Activated naive CD4-positive, alpha-beta T cell treated with anti-CD3 and anti-CD28 coated beads, Interleukin-2, amount 10 ng/mL, durations not matched to agents 7 days and 5 days (primary cell): ENCODE measurements at places on chromosomes 3 and 15.

DNA sequence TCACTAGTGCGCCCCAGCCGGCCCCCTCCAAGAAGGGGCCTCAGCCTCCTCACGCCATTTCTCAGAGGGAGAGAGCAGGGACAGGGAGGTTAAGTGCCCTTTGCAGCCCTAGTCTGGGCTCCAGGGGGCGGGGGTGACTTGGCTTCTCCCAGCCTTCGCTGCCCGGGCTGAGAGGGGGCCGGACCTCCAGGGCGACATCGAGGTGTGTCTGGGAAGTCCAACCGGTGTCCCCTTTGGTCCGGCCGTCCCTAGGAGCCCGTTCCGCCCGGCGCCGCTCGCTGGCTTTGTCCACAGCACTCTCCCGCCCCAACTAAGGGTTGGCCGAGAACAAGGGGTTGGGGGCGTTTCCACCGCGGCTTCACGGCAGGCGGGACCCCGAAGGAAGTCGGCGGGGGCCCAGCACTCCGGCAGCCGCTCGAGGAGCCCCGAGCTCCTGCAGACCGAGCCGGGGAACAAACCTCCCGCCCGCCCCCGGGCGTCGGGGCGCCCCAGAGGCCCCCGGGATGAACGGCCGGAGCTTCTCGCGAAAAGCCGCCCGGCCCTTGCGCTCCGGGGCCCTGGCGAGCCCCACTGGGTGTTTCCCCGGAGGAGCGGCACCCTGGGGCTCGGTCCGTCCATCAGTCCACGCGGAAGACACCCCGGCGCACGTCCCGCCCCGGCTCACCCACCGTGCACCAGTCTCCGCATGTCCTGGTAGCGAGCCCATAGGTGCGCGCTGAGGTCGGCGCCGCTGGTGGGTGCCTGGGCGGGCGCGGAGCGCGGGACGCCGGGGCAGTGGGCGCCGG lies 627 bp downstream of the NT5DC2 start:
- DNase-seq = peak; percentile 64

DNA sequence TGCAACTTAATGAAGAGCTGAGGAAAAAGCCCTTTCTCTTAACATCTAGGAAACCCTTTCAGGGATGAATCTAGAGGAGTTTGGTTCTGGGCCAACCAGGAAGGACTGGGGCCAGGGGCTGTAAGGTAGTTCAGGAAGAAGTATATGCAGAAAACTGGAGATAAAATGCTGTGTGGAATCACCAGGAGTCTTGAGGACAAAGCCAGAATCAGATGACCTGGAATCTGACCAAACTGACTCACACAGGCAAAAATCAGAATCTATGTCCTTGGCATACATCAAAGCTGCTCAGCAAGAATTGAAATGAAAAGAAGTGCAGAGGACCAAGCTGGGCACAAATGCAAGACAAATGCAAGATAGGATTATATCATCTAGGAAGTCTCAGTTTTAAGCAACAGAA lies 59.4 kb upstream of the ATP2C1 start:
- DNase-seq = no peak

DNA sequence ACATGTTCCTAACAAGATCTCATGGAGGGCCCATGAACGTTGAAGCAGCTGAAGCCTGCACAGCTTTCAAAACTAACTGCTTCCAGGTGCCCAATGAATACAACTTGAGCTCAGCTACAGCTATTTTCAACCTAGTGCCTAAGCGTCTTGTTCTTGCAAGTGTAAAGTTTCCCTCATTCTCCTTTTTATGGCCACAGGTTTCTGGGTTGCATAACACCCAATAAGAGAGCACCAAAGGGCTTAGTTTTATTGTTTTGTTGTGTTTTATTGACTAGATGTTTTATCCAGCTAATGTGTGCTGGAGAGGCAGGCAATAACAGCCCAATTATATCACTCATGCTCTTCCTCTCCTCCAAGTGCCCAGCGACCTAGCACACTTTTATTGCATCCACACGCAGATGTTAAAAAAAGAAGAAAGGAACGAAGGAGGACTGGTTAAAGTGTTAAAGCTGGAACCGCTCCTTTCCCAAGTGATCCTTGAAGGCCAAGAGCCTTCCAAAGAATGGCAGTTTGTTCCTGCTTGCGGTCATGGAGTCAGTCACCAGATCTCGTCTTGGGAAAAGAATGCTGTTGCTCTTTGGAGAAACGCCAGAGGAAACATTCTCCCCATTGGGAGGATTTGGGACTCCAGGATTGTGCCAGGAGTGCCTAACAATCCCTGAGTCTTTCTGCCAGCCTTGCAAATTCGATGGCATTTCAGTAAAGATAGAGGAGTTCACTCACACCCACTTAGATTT lies 156.9 kb downstream of the MEX3B start:
- no peak for DNase-seq

- peak; percentile 59 for DNase-seq
These were observed 951 bp downstream of the GPR62 start for GRCh38 chr3:51955893-51956770.

DNA sequence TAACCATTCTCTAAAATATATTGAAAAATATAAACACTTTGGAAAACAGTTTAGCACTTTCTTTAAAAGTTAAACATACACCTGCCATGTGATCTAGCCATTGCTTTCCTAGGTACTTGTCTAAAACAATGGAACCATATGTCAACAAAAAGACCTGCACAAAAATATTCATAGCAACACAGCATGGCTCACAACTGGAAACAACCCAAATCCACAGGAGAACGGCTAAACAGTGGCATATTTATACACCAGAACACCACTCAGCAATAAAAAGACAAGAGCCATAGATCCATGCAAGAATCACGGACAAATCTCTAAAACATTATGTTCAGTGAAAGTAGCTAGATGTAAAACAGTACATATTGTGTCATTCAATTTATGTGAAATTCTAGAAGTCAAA lies 221.3 kb upstream of the UBE2E2 start:
- DNase-seq = no peak

DNA sequence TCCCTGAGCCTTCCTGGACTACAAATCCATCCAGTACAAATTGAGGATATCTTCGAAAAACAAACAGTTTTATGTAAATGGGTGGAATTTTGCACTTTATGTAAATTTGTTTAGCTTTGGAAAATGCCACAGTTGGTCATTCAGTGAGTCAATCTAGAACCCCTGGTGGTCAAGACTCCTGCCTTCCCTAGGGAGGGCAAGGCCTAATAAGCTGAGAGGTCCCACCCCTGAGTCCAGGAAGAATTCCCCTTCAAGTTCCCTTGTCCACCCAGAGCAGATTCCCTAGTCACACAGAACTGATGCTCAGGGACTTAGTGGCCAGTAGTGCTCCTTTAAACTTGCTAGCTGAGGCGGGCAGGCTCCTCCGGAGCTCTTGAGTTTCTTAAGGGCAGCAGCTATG lies 6.1 kb upstream of the RUBCN start:
- no peak for DNase-seq

GRCh38 chr3:134242649-134243617 lies 7.7 kb downstream of the RYK start:
- DNase-seq = no peak

DNA sequence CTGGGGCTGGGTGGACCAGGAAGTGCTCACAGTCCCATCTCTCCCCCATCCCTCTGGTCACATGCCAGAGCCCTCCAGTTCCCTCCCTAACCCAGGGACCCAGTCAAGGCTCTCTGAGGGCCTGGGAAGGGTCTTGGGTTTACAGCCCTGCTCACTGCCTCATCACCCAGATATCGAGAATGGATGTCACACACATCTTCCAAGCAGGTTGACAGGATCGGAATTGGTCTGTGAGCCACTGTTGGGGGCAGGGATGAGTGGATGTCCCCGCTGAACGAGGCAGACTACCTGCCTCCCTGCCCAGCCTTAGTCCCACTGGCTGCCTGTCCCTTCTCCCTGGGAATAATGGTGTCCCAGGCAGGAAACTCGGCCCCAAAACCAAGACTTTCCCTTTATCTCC lies 20.0 kb upstream of the GOLGA6C start:
- DNase-seq = no peak

GRCh38 chr3:141330235-141330634 lies 38.1 kb upstream of the ZBTB38 start:
- DNase-seq = no peak

GRCh38 chr3:122510878-122511535 lies 3.7 kb downstream of the KPNA1 start:
- DNase-seq = no peak

DNA sequence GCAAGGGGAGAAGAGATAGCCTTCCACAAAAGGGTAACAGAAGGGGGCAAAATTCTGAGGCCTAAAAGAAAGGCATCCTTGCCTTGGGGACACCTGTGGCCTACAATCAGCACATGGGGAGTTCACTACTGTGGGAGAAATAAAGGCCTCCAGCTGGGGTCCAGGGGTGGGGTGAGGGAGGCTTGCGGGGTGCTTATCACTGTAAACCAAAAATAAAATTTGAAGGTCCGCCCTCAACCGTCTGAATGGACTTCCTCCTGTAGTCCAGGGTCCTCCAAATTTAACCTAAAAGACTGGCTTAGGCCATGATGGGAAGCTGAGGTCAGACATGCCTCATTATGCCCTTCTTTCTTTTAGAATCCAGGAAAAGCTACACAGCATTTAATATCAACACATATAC lies 2.1 kb upstream of the POLR2M start:
- DNase-seq = no peak

GRCh38 chr3:132117642-132118041 lies 82.8 kb upstream of the CPNE4 start:
- no peak for DNase-seq

DNA sequence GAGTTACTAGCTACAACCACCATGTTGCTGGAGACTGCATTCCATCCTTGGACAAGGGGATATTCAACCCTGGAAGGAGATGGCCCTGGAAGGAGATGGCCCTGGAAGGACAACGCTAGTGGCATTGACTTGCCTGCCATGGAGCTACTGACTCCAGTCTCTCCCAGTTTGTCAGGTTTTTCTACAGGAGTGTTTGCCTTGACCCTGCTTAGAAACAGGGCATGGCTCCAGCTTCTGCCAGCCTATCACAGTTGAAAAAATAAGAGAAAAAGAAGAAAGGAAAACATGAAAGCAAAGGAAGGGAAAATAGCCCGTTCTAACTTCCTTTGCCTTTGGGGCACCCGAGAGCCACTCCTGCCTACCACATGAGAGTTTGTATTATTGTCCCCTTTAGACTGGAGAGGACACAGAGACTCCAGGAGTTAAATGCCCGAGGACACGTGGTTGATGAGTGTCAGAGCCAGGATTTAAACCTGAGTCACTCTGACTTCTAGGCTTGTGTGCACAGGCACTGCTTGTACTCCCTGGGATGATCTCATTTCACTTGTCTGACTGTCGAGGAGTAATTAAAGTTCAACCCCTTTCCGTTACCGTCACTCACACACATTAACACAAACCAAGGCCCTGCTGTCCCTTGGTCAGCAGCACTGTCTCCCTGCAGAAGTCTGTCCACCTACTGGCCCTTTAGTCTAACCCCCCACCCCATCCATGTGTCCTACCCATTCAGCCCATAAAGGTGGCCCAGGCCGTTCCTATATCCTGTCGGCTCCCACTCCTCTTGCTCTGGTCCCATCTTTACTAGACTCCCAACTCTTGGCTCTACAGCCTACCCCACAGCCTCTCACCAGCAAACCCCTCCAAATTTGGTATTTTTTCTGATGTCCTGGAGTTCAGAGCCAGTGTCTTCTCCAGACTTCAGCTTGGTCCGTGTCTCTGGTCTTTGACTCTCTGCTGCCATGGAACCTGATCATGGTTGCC lies 46.1 kb downstream of the C2CD4A start:
- DNase-seq = no peak

GRCh38 chr3:174101244-174101643 lies 703.7 kb downstream of the NLGN1 start:
- no peak for DNase-seq

DNA sequence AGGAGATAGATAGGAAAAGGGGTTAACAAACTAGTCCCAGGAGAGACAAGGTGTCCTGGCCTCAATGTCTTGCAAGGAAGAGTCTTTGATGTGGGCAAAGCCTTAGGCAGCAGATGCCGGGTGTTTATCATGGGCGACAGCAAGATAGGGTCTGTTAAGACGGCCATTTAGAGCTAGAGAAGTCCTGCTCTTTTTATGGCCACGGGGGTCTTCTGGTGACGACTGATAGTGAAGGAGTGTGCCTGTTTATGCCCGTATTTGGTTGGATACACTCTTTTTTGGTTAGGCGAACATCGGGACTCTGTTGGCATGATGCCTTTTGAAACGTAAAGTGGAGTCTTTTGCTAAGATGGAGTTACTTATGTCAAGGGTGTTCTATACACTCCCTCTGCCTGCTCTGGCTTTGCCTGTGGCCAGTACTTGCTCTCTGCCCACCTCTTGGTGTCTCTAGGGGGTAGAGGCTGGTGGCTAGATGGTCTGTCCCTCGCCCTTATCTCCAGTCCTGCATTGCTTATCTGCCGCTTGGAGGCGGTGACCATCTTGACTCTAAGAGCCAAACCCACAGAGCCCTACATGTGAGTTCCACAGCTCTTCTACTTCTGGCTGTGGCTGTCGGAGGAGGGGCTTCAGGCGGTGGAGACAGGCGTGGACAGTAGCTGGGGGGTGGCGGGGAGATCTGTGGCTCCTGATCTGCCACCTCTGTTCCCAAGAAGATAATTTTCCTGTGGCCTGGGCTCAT lies 55.8 kb upstream of the ZBTB38 start:
- DNase-seq = no peak

- DNase-seq = no peak
These were observed 125.5 kb downstream of the NSMCE3 start for GRCh38 chr15:29143909-29144635.

- DNase-seq = peak; percentile 36
These were observed 911 bp downstream of the APBA2 start for GRCh38 chr15:28886431-28887338.

- DNase-seq = no peak
These were observed 88.4 kb upstream of the PLXNA1 start for GRCh38 chr3:126894475-126894874.

GRCh38 chr15:98650417-98651035 lies 2.2 kb downstream of the IGF1R start:
- DNase-seq = peak; percentile 68

GRCh38 chr3:158453865-158454264 lies 117.1 kb upstream of the MLF1 start:
- no peak for DNase-seq

DNA sequence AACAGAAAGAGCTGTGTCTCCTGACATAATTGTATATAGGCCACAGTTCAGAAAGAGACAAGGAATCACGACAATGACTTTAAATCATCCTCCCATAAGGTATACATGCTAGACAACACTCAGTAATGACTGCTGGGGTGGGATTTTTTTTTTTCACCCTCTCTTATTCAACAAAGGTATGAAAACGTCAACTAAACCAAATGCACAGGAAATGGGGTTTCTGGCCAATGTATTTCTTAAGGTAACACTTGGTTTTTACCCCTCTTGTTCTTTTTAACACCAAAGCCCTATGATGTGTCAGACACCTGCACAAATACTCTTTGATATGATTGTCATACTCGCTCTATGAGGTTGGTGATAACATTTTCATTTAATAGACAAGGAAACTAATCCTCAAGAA lies 78.3 kb downstream of the MCF2L2 start:
- no peak for DNase-seq

- DNase-seq = no peak
These were observed 14.4 kb upstream of the XXYLT1 start for GRCh38 chr3:195285372-195285771.
